T-helper 17 cell (primary cell): ENCODE measurements at places on chromosomes 2 and 18. TPM values are rescaled to one million over a fixed set of nuclear protein-coding genes. Genes with fewer than 3 reads are reported as not detected.

DNA sequence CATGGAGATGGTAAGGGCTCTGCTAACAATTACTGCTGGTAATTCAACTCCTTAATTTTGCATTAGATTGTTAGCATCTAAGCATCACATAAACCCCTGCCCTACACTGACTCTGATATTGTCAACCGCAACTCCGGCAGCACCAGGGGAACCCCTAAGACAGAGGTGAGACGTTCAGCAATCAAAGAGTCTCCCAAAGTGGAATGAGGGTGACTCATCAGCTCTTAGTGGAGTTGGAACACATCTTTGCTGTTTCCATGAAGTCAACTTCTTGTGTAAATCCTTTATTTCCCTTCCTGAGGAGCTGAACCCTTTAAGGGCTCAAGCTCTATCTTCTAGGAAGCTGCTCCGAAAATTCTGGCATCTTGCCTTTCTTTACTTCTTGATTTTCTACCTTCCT, 52.1 kb downstream of the ABCG8 start:
- DNase-seq = no peak

GRCh38 chr2:55173438-55174054, 58.5 kb downstream of the CLHC1 start:
- no peak for DNase-seq

DNA sequence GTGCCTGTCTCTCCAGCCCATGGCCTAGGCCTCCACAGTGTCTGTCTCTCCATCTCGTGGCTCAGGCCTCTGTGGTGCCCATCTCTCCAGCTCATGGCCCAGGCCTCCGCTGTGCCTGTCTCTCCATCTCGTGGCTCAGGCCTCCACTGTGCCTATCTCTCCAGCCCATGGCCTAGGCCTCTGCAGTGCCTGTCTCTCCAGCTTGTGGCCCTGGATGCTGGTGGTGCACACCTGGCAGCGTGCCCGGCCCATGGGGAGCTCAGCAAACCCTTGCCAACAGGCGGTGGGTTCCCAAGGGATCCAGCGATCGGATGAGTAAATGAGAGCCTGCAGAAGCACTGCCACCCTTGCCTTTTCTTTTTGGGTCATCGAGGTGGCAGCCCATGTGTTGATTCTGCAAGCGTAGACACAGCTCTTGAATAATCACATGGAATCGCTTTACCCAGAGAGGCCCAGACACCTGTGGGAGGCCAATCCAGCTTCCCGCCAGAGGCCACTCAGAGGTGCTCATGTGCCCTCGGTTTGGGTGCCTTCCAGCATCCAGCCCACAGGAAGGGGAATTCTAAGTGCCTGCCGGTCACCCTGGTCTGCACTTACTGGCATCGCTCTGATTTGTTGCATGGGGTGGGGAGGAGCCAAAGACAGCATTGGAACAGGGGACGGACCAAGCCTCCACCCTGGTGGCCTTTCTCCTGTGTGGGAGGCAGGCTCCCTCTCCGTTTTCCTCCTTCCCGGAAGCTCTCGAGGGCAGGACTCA, 101.8 kb upstream of the HDAC4 start:
- no peak for DNase-seq

- DNase-seq = no peak
Observed at GRCh38 chr2:235654103-235654813, 160.4 kb downstream of the AGAP1 start.

- DNase-seq = no peak
Observed at GRCh38 chr2:60058781-60059180, 494.7 kb downstream of the BCL11A start.

DNA sequence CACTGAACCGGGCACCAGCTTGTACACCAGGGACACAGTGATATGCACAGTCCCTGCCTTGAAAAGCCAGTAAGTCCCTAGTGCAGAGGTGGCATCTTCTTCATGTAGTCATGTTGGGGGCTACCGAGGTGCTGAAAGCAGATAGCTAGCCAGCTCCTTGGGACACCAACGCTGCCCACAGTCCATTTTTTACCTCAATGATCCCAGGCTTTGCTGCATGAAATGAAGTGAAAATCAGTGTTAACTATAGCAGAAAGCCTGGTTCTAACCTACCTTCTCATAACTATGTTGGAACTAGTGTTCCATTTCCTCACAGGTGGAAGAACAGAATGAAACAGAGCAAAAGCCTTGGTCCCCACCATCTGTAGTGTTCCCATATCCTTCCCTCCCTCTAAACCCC, 66.6 kb upstream of the EML6 start:
- DNase-seq = no peak

DNA sequence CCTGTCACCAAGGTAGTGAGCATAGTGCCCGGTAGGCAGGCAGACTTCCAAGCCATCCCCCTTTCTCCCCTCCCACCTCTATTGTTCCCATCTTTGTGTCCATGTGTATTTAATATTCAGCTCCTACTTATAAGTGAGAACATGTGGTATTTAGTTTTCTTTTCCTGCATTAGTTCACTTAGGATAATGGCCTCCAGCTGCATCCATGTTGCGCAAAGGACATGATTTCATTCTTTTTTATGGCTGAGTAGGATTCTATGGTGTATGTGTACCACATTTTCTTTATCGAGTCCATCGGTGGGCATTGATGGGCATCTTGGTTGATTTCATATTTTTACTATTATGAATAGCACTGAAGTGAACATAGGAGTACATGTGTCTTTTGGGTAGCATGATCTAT, 35.3 kb downstream of the MMADHC start:
- DNase-seq = no peak

GRCh38 chr18:59929621-59930295, 30.0 kb downstream of the PMAIP1 start:
- no peak for DNase-seq

- no peak for DNase-seq
Observed at GRCh38 chr2:49210191-49210590, 55.9 kb upstream of the FSHR start.

GRCh38 chr2:8137801-8138200, 544.1 kb upstream of the ID2 start:
- DNase-seq = no peak

GRCh38 chr2:191556463-191556862, 121.5 kb upstream of the NABP1 start:
- DNase-seq = no peak

DNA sequence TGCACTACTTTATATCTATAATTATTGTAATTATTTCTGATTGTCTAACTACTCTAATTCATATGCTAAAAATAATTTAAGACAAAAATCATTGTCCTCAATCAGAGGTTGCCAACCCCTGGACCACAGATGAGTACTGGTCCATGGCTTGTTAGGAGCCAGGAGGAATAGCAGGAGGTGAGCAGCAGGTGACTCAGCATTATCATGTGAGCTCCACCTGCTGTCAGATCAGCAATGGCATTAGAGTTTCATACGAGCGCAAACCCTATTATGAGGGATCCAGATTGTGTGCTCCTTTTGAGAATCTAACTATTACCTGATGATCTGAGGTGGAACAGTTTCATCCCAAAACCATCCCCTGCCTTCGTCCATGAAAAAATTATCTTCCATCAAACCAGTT, 1434.4 kb downstream of the LRP1B start:
- no peak for DNase-seq

DNA sequence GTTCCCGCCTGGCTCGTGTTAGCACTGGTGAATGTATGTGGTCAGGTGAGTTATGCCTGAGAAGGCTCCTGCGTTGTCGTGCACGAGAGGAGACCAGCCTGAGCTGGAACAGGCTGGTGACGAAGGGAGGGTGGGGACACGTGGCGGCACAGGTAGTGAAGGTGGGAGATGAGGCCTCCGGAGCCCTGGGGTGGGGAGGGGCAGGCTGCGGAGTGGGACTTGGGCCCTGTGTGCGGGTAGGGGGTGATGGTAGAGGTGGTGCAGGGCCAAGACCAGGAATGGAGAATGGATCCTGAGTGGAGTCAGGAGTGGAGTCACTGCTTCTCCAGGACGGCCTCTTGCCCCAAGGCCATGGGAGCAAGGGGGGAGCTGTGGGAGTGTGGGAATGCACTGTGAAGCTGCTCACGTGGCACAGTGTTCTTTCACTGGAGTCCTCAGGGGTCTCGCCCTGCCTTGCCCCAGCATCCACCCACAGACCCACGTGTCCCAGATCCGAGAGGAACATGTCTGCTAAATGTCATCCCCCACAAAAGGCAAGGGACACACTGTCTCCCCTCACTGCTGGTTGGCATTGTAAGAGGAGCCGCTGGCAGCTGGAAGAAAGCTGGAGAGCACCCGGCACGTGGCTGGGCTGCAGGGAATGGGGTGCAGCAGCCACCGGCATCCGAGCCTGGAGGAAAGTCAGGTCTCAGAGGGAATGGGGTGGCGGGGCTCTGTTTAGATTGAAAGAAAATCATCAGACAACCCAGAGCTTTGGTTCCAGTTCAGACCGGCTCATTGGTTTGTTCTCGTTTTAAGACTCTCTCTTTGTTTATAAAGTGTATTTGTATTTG, 63.7 kb downstream of the CYP26B1 start:
- no peak for DNase-seq

DNA sequence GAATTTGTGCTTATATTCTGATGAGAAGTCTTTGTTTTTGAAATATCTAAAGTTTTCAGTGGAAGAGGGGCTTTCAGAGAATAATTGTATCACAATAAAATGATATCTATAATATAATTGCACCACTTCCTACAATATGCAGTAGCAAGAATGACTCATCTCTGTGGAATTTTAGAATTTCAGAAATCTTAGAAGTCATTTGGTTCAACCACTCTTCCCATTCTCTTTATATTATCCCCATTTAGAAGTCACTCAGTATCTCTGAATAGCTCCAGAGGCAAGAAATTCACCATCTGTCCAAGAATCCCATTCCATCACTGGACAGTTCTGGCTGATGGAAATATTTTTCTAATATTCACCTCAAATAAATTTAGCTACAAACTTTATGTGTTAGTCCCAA, 59.3 kb upstream of the CCDC68 start:
- no peak for DNase-seq

DNA sequence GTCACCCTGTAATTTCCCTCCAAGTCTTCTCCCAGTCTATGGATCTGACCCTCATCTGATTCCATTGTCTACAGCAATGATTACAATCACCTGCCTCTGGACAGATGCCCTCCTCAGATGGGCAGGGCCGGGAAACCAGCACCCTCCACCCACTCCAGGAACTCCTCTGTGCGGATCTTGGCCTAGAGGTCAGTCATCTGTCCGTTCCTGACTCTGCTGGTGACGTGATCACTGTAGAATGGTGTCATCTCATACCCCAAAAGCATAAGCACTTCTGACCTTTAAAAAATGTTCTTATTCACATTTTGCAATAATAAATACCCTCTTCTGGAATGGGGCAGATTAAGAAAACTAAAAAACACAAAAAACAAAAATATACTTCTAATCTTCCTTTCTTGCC, 29.5 kb upstream of the BZW1 start:
- no peak for DNase-seq

GRCh38 chr18:76493213-76494161, 1.6 kb downstream of the ZNF516 start:
- DNase-seq = no peak

DNA sequence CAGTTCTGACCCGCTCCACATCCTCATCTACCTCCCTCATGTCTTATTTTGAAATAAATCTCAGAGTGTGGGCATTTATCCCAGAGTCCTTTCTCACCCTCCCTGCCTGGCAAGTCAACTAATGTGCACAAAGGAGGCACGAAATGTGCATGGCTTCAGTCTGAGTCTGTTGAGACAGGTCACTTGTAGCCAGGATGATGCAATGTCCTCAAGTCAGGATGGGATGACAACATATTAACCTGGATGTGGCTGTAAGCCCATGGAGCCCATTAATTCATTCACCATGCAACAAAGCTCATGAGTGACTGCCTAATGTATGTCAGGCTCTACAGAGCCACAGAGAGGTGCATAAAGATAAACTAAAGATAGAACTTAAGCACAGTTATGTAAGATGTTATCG, 34.5 kb downstream of the KCNG3 start:
- DNase-seq = no peak

DNA sequence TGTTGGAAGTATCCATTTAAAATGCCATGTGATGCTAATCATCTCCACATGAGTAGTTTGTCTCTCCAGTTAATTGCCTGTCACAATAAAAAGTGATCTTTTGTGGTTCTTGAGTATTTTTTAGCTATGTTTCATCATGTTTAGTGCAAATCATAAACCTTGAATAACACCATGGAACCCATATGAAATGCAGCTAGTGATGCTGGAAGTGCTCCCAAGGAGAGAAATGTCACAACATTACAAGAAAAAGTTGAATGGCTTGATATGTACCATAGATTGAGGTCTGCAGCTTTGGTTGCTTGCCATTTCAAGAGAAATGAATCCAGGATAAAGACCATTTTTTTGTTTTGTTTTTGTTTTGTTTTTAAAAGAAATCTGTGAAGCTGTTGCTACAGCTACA, 14.3 kb downstream of the PTPN4 start:
- DNase-seq = no peak

GRCh38 chr2:127673291-127674069, 1.9 kb downstream of the LIMS2 start:
- DNase-seq = no peak

GRCh38 chr2:152337511-152337903, 2.5 kb downstream of the FMNL2 start:
- DNase-seq = no peak

- DNase-seq = no peak
Observed at GRCh38 chr2:64876137-64876647, 113.0 kb upstream of the SLC1A4 start.

TMEM182 gene
- 2.9 TPM for total RNA-seq

COL5A2 gene
- total RNA-seq = 0.37 TPM

ADCY3 gene
- 40.7 TPM for total RNA-seq

CCDC178 gene
- total RNA-seq = not detected

TDRD15 gene
- total RNA-seq = 0.13 TPM

KANSL3 gene
- total RNA-seq = 61.2 TPM

C2orf81 gene
- total RNA-seq = 2.9 TPM

DCDC2C gene
- not detected for total RNA-seq

FAP gene
- total RNA-seq = not detected

C2orf72 gene
- not detected for total RNA-seq

COBLL1 gene
- not detected for total RNA-seq

CHRND gene
- not detected for total RNA-seq
